ENCODE measurements at places on chromosomes 3 and 15.

DNA sequence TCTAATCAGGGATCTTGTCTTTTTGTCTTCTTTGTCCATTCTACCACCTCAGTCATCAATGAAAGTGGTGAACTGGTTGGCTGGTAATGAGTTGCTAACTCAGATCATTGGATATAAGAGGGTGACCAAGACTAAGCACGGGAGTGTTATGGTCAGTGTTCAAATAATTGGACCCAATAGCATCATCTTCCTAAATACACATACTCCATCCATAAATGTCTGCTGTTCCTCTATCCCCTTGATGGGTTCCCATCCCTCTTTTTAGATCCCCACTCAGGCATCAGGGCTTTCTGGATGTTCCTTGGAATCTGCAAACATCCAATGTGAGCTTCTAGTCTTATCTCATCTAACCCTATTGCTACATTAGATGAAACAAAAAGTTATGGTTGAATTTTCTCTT, 3.5 kb downstream of the SEMA5B start:
- DNase-seq = no peak

DNA sequence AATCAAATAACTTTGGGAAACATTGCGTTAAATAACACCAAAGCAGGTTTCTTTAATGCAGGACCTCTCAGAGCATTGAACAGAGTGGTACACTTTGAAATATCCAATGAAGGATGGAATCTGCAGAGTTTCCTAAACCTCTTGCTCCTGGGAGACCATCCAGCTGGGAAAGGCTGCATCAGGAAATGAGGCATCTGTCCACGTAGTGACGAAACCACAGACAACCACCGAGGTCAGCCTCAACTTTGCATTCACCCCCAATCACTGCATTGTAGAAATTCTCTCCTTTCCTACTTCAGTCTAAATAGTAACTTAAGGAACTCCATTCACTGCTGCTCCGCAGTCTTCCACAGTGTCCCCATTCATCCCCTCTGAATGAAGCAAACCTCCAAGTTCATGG, 41.5 kb upstream of the CDV3 start:
- DNase-seq = no peak

- DNase-seq = no peak
Observed at GRCh38 chr15:76418352-76419140, 82.0 kb downstream of the ISL2 start.

DNA sequence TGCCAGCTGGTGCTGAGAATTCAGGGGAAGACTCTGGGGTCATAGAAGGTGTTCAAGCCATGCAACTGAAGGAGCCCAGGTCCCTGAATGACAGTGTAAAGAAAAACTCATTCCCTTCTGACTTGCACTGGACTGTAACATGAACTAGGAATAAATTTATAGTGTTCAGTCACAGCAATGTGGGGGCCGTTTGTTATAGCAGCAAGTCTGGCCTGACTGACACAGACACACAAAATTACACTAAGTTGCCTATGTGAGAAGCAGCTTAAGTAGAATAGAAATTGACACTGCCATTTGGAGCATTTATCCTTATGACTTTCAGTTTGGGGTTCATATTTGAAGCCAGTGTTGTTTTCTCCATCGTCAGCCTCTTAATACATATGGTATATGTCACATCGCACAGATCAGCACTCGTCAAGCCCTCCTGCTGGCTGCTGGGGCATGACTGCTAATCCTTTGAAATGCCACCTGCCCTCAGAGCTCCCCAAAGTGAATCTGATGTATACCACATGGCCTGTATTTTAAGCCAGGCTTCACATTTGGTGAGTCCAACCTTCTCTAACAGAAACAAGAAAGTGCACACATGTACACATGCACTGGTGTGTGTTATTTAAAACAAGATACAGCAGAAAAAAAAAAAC, 17.1 kb upstream of the HEG1 start:
- no peak for DNase-seq

DNA sequence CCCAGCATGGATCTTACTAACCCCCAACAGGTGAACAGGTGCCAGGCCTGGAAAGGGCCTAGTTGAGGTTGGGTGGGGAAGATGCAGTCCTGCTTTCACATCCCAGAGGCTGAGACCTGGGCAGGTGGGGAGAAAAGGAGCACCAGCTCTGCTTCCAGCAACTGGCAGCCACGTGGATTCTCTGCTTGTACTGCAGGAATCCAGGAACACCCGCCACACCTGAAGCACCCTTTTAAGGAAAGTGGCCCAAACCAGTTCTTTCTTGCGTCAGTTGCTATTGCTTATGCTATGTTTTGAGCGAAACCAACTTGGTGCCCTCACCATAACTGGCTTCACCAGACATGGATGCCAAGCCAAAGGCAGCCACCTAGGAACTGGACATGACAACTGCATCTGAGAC, 28.1 kb upstream of the NEO1 start:
- no peak for DNase-seq

- peak; percentile 51 for DNase-seq
Observed at GRCh38 chr3:194396859-194397756, 2.0 kb downstream of the GP5 start.

DNA sequence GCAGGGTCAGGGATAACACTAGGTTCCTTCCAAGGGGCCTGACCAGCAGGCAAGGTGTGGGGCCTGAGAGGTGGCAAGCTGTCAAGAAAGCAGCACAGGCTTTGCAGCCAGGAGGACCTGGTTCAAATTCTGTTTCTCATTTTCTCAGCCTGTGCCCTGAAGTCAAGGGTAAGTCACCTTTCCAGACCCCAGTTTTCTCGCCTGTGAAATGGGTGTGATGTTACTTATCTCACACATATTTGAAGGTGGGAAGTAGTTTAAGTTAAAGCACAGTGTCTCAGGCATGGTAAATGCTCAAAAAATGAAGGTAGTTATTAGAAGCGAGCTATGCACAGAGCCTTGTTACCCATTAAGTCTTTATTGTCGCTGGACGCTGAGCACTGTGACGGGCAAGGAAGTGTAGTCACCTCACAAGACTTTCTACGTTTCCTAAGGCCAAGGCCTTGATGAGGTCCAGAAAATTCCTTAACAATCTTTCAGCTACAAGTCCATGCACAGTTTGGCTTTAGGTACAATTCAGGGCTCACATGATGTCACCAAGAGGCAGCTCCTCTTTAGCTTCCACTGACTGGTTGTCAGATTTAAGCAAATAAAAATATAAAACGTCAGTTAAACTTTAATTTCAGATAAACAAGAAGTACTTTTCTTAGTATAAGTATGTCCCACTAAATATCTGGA, 522.6 kb upstream of the PROK2 start:
- DNase-seq = no peak

GRCh38 chr15:28459279-28459678, 73.5 kb downstream of the GOLGA8G start:
- DNase-seq = no peak

DNA sequence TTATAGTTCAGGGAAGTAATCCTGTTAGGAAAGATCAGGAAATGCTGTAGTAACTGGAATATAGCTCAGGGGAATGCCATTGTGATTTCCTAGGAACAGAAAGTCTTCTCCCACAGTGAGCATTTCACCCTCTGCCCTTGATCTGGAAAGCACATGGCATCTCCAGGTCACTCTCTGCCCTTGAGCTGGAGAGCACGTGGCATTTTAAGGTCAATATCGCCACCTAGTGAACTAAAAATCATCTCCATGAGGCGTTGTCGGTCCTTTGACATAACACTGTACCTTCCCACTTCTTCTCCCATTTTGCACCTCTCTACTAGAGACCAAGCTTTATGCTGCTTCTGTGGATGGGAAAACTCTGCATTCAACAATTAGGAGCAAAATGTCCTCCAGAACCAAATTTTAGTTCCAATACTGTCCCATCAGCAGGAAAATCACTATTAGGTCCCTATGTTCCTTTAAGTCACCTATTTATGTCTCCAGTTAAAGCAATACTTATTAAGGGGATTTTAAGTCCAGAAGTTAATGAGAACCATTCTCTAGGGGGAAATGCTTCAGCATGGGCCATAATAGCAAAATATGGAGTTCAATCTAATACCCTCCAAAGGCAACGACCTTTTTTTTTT, 54.7 kb upstream of the GK5 start:
- DNase-seq = no peak

DNA sequence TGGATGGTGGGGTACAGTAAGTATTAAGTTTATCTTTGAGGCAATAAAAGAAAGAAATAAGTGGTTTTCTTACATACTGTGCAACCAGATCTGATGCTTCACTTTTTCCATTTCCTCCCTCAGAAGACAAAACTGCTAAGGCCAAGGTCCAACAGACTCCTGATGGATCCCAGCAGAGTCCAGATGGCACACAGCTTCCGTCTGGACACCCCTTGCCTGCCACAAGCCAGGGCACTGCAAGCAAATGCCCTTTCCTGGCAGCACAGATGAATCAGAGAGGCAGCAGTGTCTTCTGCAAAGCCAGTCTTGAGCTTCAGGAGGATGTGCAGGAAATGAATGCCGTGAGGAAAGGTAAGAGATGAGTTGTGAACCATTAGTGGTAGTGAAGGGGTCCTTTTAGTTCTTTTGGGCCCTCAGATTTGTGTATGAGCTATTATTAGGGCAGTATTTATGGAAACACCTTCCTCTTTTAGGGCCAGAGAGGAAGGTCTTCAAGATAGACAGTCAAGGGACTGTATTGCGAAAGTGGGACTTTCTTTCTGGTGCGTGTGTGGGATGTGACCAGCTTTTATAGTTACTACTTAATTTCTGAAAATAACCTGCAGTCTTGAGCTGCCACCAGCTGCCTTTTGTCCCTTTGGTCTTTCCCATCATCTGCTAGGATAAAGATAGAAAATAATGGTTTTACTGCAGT, 4.6 kb downstream of the ALAS1 start:
- no peak for DNase-seq

- no peak for DNase-seq
Observed at GRCh38 chr3:133448478-133449122, 48.7 kb downstream of the BFSP2 start.
